K562 (cell line): ENCODE measurements at places on chromosomes 13 and 19.
A peak's percentile ranks its signal among the peaks of the same experiment; 100 is the strongest.

GRCh38 chr19:51921949-51922348, 5.3 kb upstream of the ZNF613 start:
- no peak for DNase-seq

DNA sequence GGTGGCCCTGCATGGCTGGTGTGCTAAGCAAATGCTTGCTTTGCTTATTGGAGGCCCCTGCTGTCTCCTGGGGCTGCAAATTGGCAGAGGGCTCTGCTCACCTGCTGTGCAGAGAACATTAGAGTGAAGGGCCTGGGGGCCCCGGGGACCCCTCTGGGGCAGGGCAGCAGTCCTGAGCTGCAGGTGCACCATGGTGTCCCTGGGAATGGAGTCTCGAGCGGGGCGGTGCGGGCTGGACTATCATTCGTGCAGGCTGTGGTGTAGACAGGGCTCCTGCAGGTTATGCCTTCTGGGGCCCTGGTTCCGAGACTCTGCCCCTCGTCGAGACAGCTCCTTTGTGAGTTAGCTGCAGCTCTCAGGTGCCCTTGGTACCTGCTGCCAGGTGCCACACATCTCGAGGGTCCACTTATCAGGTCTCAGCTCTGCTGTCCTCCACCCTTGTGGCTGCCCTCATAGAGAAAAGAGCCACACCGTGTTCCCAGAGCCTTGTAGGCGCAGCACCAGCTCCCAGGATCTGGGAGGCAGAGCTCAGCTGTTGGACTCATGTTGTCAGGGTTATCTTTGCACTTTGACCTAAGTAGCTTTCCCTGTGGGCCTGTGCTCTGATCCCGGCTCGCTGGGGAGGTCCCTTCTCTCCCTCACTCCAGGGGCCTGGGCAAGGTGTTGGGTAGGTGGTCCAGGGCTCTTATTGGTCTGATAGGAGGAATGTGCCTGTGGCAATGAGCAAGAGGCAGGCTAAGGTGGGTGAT, 58.0 kb upstream of the ZNF536 start:
- no peak for DNase-seq

- DNase-seq: no peak
These were observed 426.2 kb upstream of the DACH1 start for GRCh38 chr13:72293206-72293605.

GRCh38 chr13:101397742-101398141, 18.6 kb downstream of the NALCN start:
- DNase-seq: no peak

DNA sequence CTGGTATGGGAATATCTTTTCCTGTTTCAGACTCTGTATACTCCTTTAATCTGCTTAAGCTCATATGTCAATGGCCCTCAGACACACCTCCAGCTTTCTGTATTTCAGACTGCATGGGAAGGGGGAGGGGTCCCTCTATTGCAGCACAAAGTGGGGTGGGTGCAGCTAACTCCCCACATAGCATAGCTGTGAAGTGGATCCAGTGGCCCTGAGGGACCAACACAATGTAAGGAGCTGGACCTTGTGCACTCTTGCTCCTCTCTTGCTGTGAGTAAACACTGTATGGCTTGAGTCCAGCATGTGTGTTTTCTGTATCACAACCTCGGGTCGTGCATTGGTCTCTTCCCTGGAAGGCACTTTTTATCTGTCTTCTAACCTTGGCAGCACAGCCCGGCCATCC, 669.9 kb downstream of the PCDH9 start:
- peak; percentile 42 for DNase-seq

DNA sequence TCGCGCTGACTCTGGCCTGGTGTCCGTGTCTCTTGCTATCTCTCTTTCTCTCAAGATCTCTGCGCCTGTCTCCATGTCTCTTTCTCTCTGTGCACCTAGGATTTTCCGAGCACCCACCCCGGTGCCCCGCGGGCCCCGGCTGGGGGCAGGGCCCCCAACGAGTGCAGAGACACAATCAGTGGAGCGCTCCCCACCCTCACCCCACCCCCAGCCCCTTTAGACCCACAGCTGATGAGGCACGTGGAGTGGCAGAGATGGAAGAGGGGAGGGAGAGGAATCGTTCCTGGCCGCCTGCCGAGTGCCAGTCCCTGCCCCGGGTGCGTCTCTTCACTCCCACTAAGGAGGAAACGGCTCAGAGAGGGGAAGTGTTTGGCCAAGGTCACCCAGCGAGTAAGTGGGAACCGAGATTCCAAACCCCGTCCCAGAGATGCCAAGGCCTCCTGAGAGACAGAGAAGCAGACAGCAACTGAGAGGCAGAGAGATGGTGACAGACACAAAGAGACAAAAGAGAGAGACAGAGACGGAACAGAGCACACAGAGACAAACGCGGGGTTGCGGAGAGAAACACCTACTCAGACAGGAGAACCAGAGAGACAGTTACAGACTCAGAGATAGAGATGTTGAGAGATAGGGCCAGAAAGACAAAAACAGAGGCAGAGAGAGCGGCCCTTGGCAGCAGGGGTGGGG, 626 bp upstream of the BCL3 start:
- DNase-seq: no peak

- no peak for DNase-seq
These were observed 34.0 kb downstream of the PIN1 start for GRCh38 chr19:9868983-9869617.

DNA sequence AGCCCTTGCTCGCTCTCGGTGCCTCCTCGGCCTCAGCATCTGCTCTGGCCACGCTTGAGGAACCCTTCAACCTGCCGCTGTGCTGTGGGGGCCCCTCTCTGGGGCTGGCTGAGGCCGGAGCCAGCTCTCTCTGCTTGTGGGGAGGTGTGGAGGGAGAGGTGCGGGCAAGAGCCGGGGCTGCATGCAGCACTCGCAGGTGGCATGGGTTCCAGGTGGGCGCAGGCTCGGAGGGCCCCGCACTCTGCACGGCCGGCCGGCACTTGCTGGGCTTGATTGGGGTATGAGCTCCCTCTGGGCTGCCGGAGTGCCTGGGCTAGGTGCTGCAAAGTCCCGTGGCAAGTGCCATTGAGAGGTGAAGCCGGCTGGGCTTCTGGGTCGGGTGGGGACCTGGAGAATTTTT, 31.7 kb upstream of the RPL21 start:
- DNase-seq: no peak

DNA sequence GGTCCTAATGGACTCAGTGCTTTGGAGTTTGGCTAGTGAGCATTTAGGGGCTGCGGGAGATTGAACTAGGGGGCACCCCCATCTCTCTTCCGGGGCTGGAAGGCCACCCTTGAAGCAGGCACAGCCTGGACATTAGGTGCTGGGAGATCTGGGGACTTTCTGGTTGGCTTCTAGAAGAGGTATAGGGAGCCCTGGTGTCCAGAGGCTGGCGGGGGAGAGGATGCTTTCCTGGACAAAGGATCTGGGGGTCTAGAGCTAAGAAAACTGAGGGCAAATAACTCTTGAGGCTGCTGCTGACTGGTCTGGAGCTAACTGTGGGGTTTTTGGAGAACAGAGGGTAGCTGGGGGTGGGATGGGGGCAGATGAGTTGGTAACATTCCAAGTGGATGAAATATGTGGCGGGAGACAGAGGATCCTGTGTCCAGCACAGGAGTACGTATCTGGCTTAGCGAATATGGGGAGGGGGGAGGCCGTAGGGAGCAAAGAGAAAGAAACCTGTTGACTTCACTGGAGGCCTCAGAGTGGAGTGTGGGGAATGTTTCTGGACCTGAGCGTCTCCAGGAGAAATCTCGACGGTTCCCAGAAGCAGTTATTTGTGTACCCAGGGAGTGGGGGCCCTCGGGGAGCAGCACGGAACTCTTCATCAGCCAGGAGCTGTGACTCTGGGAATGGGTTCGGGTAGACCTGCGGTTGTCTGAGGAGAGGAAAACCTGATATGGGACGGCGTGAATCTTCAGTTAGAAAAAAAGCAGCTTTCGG, 1.4 kb downstream of the HNRNPUL1 start:
- peak; percentile 44 for DNase-seq

- no peak for DNase-seq
These were observed 339.8 kb upstream of the OBI1 start for GRCh38 chr13:78998630-78999315.

GRCh38 chr19:55390461-55390880, 4.7 kb downstream of the RPL28 start:
- no peak for DNase-seq

- no peak for DNase-seq
These were observed 43.3 kb downstream of the ZNF146 start for GRCh38 chr19:36258028-36258875.

DNA sequence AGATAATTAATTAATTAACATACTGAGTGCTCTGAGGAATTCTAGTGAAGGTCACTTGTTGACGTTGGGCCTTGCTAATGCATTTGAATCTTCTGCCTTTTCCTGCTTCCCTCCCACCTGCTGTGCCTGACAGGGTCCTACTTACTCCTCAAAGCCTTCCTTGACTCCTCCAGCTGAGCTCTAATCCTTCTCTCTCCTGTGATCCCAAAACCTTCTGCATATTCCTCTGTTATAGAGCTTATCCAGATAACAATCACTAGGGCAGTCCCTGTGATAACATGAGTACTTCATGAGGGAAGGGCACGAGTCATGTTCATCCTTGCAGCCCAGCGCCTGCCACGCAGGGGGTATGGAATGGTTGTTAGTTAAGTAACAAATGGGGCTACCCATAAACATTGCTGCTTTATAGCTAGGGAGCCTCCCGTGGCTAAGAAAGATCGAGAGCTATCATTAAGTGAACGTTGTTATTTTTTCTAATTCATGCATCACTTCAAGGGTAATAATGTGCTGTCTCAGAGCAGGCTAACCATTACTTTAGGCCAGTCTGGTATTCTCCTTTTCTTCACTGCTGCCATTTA, 19.1 kb upstream of the SPATA13 start:
- no peak for DNase-seq
